ENCODE measurements at places on chromosomes 12 and 14.
A peak's percentile ranks its signal among the peaks of the same experiment; 100 is the strongest.

- no peaks in the 10 kb centered on the region for H3K27me3 ChIP-seq
- no peak for DNase-seq
- H3K4me1 ChIP-seq, result peaks cover 8% of the 10 kb centered on the region
- no peak overlapping the region for H3K4me3 ChIP-seq
Observed at GRCh38 chr14:91796617-91797347, 64.9 kb upstream of the CATSPERB start.

- H3K4me1 ChIP-seq, result no peaks in the 10 kb centered on the region
- no peaks in the 10 kb centered on the region for H3K36me3 ChIP-seq
- H3K27ac ChIP-seq, result no peak overlapping the region
- H3K4me3 ChIP-seq, result no peak overlapping the region
- no peak for DNase-seq
- H3K27me3 ChIP-seq, result no peaks in the 10 kb centered on the region
Observed at GRCh38 chr12:14655284-14655683, 41.1 kb downstream of the GUCY2C start.

DNA sequence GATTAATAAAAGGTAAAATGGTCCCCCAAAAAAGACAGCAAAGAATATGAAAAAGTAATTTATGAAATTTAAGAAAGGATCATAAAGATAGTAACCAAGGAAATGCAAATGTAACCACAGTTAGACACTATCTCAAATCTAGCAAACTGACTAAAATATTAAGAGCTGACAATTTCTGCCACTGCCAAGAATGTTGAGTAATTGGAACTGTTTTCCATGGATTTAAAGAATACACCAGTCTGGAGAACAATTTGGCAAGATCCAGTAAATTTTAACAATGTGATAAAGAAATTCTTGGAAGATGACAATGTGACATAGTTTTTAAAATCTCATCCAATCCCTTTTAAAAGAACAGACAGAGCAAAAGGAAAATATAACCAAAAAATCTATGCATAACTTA lies 798.0 kb upstream of the MGAT4C start:
- no peak overlapping the region for H3K4me3 ChIP-seq
- no peaks in the 10 kb centered on the region for H3K27me3 ChIP-seq
- H3K27ac ChIP-seq, result no peak overlapping the region
- no peaks in the 10 kb centered on the region for H3K36me3 ChIP-seq
- H3K4me1 ChIP-seq, result no peaks in the 10 kb centered on the region
- no peak for DNase-seq

DNA sequence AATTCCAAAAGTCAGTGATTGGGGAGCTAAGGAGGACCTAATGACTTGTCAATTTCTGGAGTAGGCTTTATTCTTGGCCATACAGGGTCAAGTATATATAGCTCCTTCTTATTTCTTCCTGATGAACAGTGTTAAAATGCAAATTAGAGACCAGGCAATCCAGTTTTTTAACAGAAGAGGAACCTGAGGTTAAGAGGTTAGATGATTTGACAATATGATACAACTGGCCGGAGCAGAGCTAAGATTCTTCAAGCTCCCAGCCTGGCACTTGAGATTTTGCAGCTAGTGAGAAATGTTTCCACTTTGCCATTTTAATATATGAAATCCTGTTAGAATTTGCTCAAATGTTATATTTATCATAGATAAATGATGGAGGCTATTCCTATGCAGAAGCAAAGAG lies 204.0 kb downstream of the SSPN start:
- no peak overlapping the region for H3K27ac ChIP-seq
- no peaks in the 10 kb centered on the region for H3K4me1 ChIP-seq
- no peaks in the 10 kb centered on the region for H3K36me3 ChIP-seq
- H3K4me3 ChIP-seq, result no peak overlapping the region

GRCh38 chr14:50533806-50534205 lies 1.4 kb upstream of the MAP4K5 start:
- no peak overlapping the region for H3K4me3 ChIP-seq
- no peaks in the 10 kb centered on the region for H3K36me3 ChIP-seq
- no peaks in the 10 kb centered on the region for H3K4me1 ChIP-seq
- peak overlapping the region; percentile 93 for H3K27ac ChIP-seq
- no peak for DNase-seq

GRCh38 chr12:44874981-44875416 lies 1.1 kb downstream of the NELL2 start:
- peak overlapping the region; percentile 37 for H3K4me3 ChIP-seq
- no peak overlapping the region for H3K27ac ChIP-seq
- DNase-seq, result no peak
- peaks cover 36% of the 10 kb centered on the region for H3K27me3 ChIP-seq
- no peaks in the 10 kb centered on the region for H3K4me1 ChIP-seq

GRCh38 chr14:54609576-54609975 lies 42.6 kb downstream of the SAMD4A start:
- no peak for DNase-seq
- H3K4me1 ChIP-seq, result no peaks in the 10 kb centered on the region
- H3K4me3 ChIP-seq, result no peak overlapping the region
- no peaks in the 10 kb centered on the region for H3K36me3 ChIP-seq

DNA sequence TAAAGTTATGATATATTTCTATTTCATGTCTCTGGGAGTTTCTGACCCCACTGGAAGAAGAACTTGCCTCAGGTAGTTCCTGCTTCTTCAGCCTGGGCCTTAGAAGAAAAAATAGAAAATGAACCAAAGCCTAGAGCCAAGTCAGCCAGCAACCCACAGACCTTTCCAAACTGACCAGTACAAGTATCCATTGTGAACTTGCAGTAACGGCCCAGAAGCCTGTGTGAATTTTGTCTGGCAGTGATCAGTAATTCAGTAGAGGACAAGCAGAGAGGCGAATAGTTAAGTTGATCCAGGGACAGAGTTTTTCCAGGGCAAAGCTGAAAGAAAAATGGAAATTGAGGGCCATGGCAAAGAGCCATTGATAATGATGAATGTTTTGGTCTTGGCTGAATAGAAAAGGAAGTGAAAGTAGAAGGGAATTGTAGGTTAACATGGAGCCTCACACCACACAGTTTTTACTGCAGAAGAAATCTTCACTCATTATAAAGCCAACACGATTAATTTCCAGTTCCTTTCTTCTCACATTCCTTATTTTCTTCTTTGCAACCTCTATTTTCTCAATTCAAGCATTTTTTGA lies 311.8 kb downstream of the BTG1 start:
- no peak overlapping the region for H3K27ac ChIP-seq
- H3K4me3 ChIP-seq, result no peak overlapping the region
- H3K27me3 ChIP-seq, result no peaks in the 10 kb centered on the region
- no peak for DNase-seq
- no peaks in the 10 kb centered on the region for H3K36me3 ChIP-seq
- H3K4me1 ChIP-seq, result no peaks in the 10 kb centered on the region

DNA sequence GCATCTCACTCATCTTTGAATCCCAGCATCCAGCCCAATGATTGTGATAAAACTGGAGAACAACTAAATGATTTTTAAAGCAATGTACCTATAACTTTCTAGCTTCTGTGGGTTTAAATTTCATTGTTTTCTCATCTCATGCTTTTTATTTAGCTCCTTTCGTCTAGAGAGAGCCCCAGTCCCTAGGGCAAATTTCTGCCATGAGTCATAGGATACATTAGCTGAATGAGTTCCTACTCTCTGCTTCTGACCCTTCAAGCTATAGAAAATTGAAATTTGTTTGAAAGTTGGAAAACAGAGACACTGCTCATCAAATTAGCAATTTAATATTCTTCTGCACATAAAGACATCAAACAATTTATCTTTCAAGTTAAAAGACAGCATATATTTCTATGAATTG lies 113.9 kb downstream of the KIF21A start:
- H3K27ac ChIP-seq, result no peak overlapping the region
- H3K36me3 ChIP-seq, result peaks cover 6% of the 10 kb centered on the region
- no peaks in the 10 kb centered on the region for H3K4me1 ChIP-seq

GRCh38 chr12:109920261-109920780 lies 20.2 kb downstream of the TCHP start:
- no peaks in the 10 kb centered on the region for H3K4me1 ChIP-seq
- peaks cover 3% of the 10 kb centered on the region for H3K36me3 ChIP-seq
- no peak overlapping the region for H3K27ac ChIP-seq
- H3K4me3 ChIP-seq, result no peak overlapping the region
- no peaks in the 10 kb centered on the region for H3K27me3 ChIP-seq

DNA sequence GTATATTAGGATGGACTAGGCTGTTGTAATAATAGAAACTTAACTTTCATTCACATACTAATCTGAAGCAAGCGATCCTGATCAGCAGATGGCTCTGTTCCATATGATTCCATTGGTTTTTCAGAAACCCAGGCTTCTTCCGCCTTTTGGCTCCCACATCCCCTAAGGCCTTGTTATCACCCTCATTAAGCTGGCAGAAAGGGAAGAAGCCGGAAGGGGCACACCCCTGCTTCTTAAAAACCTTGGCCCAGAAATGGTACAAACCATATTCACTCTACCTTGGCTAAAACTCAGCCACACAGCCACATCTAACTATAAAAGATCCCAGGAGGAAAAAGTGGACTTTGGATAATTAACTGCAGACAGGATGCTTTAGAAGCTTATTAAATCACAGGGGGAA lies 329.2 kb downstream of the PCNX1 start:
- H3K4me3 ChIP-seq, result no peak overlapping the region
- no peaks in the 10 kb centered on the region for H3K27me3 ChIP-seq
- H3K4me1 ChIP-seq, result no peaks in the 10 kb centered on the region

DNA sequence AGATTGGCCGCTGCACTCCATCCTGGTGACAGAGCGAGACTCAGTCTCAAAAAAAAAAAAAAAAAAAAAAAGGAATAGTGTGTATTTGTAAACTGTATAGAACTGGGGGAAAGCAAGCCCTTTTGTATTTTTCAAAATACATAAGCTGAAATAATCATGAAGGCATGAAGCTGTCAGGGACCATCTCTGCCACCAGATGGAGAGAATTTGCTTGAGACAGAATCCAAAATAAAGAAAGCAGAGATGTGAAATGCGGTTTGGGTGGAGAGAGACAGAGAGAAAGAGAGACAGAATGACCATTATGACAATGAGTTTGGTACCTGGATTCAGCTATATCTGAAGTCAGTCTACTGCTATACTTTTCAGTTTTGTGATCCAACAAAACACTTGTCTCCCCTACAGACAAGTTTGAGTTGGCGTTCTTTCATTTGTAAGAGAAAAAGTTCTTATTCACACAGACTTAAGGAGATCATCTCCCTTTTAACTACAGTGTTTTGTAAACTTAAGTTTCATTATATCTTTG lies 155.7 kb upstream of the LRIG3 start:
- H3K36me3 ChIP-seq, result no peaks in the 10 kb centered on the region
- peaks cover 4% of the 10 kb centered on the region for H3K4me1 ChIP-seq
- DNase-seq, result no peak
- no peaks in the 10 kb centered on the region for H3K27me3 ChIP-seq
- no peak overlapping the region for H3K27ac ChIP-seq

- H3K4me3 ChIP-seq, result no peak overlapping the region
- DNase-seq, result no peak
- H3K4me1 ChIP-seq, result no peaks in the 10 kb centered on the region
- no peaks in the 10 kb centered on the region for H3K27me3 ChIP-seq
Observed at GRCh38 chr14:54599966-54600716, 33.2 kb downstream of the SAMD4A start.

GRCh38 chr14:26597071-26597588 lies 703 bp downstream of the NOVA1 start:
- H3K4me1 ChIP-seq, result no peaks in the 10 kb centered on the region
- DNase-seq, result peak; percentile 59
- peak overlapping the region; percentile 37 for H3K4me3 ChIP-seq
- H3K27ac ChIP-seq, result no peak overlapping the region

DNA sequence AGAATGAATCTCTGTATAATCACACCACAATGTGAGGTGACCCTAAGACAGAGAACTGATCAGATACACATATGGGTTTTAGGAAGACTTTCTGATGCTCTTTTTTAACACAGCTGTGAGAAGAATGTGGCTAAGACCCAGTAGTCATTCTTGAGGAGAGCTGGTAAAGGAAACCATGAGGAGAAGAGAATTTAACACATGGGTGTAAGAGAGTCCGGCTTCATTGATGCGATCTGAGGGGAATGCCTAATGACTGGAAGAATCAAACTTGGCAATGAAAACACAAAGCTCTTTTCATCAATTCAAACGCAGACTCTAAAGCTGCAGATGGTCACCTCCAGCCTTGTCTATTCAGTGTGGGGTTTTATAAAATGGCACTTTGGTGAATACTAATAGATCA lies 79.3 kb downstream of the FOXA1 start:
- H3K27me3 ChIP-seq, result no peaks in the 10 kb centered on the region
- H3K27ac ChIP-seq, result no peak overlapping the region
- H3K36me3 ChIP-seq, result no peaks in the 10 kb centered on the region
- H3K4me3 ChIP-seq, result no peak overlapping the region
- no peak for DNase-seq
- H3K4me1 ChIP-seq, result no peaks in the 10 kb centered on the region

DNA sequence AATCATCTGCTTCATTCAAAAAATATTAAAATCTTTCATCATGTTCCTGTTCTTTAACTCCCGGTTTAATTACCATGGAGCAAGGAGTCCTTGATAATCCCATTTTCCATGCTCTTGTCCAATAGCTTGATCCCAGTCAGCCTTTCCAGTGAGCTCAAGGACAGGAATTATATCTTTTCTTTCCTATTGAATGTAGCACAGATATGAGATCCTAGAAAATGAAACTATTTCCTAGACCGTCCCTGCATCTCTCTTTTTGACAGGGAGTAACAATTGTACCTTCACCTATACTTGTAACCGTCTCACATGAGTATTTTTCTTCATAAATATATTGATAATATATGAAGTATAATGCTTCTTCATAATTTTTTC lies 35.6 kb downstream of the PIK3C2G start:
- no peak for DNase-seq
- H3K27ac ChIP-seq, result no peak overlapping the region
- no peaks in the 10 kb centered on the region for H3K4me1 ChIP-seq
- H3K36me3 ChIP-seq, result no peaks in the 10 kb centered on the region
- H3K27me3 ChIP-seq, result no peaks in the 10 kb centered on the region

- H3K27me3 ChIP-seq, result no peaks in the 10 kb centered on the region
- H3K4me3 ChIP-seq, result no peak overlapping the region
- H3K4me1 ChIP-seq, result no peaks in the 10 kb centered on the region
- no peak overlapping the region for H3K27ac ChIP-seq
- no peak for DNase-seq
Observed at GRCh38 chr14:34604995-34605394, 25.0 kb downstream of the SNX6 start.

DNA sequence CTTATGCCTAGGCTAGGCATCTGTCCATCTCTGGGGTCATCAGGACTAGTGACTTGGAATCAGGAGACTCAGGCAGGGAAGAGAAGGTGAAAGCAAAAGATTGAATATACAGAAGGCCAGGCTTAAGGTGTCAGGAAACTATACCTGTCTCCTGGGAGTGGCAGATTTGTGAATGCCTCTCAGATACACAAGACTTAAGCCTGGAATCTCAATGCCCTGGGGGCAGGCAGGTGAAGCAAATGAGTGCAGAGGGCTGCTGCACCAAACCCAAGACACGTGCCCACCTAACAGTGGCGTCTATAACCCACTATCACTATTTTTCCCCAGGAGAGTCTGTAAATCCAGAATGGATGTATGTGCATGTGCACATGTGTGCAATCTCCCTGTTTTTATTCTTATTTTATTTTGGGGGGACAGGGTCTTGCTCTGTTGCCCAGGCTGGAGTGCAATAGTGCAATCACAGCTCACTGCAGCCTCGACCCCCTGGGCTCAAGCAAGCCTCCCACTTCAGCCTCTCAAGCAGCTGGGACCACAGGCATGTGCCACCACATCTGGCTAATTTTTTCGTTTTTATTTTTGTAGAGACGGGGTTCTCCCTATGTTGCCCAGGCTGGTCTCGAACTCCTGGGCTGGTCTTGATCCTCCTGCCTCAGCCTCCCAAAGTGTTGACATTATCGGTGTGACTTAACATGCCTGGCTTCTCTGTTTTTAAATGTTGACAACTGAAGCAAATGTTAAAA lies 31.9 kb upstream of the FOS start:
- H3K4me1 ChIP-seq, result peaks cover 3% of the 10 kb centered on the region
- no peaks in the 10 kb centered on the region for H3K36me3 ChIP-seq
- no peak overlapping the region for H3K27ac ChIP-seq
- H3K27me3 ChIP-seq, result no peaks in the 10 kb centered on the region
- no peak overlapping the region for H3K4me3 ChIP-seq

All from pancreas (tissue), 10 donors.